ENCODE measurements at places on chromosomes 13 and 19. TPM values are rescaled to one million over a fixed set of nuclear protein-coding genes. Genes with fewer than 3 reads are reported as not detected.

- H3K36me3 ChIP-seq = peaks cover 11% of the 10 kb centered on the region
- no peaks in the 10 kb centered on the region for H3K27me3 ChIP-seq
- no peak for DNase-seq
- H3K4me1 ChIP-seq = peaks cover 11% of the 10 kb centered on the region
- H3K4me3 ChIP-seq = no peak overlapping the region
Observed at GRCh38 chr13:99391781-99392469, 84.7 kb upstream of the GPR183 start.

DNA sequence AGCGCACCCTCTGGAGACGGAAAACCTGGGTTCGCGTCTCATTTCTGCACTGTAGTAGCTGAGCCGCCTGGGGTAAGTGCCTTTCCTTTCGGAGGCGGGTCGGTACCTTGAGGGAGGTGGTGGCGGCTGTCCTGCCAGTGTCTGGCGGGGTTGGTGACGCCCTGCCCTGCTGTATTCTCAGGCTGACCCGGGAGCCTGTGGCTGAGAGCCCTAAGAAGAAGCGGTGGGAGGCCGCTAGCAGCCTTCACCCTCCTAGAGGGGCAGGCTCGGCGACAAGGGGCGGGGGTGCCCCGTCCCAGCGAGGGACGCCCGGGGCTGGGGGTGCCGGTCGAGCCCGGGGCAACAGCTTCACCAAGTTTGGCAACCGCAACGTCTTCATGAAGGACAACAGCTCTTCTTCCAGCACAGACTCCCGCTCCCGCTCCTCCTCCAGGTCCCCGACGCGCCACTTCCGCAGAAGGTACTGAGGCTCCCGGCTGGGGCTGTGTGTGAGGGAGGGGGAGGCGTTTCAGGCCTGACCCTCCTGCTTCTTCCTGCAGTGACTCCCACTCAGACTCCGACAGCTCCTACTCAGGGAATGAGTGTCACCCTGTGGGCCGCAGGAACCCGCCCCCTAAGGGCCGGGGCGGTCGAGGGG lies 6.9 kb downstream of the LENG8 start:
- peaks cover 83% of the 10 kb centered on the region for H3K36me3 ChIP-seq
- no peaks in the 10 kb centered on the region for H3K27me3 ChIP-seq
- H3K4me1 ChIP-seq = peaks cover 37% of the 10 kb centered on the region
- no peak overlapping the region for H3K27ac ChIP-seq

GRCh38 chr13:73364736-73365135 lies 305.9 kb downstream of the KLF5 start:
- no peaks in the 10 kb centered on the region for H3K36me3 ChIP-seq
- no peak overlapping the region for H3K4me3 ChIP-seq
- no peak for DNase-seq
- H3K4me1 ChIP-seq = no peaks in the 10 kb centered on the region
- peaks cover 5% of the 10 kb centered on the region for H3K27me3 ChIP-seq
- no peak overlapping the region for H3K27ac ChIP-seq

SBK2 gene
- total RNA-seq = not detected

VSIG10L gene
- 2.3 TPM for total RNA-seq

- DNase-seq = no peak
- H3K36me3 ChIP-seq = no peaks in the 10 kb centered on the region
- peaks cover 17% of the 10 kb centered on the region for H3K4me1 ChIP-seq
- no peaks in the 10 kb centered on the region for H3K27me3 ChIP-seq
- no peak overlapping the region for H3K4me3 ChIP-seq
Observed at GRCh38 chr13:109744512-109745051, 41.8 kb downstream of the IRS2 start.

DNA sequence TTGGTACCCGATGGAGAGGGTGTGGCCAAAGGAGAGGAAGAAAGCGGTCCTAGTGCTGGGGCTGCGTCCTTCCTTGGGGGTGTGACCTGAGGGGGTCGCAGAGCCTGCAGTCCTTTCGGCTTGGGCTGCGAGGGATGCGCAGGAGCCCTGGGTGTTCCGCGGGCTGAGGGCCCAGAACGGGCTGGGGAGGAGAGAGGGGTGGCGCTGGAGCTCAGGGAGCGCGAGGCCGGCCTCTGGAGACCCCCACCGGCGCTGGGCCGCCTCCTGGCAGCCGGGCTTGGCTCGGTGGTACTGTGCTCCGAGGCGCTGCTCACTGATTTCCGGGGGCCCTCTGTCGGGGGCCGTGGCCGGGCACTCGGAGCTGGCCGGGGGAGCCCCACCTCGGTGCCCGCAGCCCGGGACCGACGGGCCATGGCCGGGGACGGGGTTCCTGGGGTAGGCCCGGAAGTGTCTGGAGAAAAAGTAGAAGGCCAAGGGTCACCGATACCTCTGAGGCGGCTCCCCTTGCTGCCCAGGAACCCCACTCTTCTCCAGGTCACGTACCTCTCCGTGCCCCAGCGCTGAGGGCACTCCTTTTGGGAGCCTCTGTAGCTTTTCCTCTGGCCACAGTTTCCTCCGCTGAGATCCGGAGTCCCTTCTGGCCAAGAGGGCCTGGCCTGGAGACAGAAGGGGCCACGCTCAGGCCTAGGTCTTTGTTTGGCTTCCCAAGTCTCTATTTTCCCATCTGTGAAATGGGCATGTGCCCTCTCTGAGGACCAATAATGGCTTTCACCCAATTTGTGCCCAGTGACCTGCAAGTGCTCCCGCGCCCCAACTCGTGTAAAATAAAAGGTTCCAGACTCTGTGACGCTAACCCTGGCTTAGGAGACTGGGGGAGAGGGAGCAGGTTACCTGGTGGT lies 1.6 kb downstream of the PRR36 start:
- H3K27ac ChIP-seq = no peak overlapping the region
- no peak for DNase-seq
- H3K4me3 ChIP-seq = no peak overlapping the region
- peaks cover 36% of the 10 kb centered on the region for H3K4me1 ChIP-seq
- H3K27me3 ChIP-seq = peaks cover 35% of the 10 kb centered on the region

MAMSTR gene
- total RNA-seq = 1.2 TPM
